KG1 (cell line): ENCODE measurements at places on chromosomes 7 and 10.

- DNase-seq, result no peak
These were observed 93.0 kb upstream of the KCTD7 start for GRCh38 chr7:66535414-66536329.

DNA sequence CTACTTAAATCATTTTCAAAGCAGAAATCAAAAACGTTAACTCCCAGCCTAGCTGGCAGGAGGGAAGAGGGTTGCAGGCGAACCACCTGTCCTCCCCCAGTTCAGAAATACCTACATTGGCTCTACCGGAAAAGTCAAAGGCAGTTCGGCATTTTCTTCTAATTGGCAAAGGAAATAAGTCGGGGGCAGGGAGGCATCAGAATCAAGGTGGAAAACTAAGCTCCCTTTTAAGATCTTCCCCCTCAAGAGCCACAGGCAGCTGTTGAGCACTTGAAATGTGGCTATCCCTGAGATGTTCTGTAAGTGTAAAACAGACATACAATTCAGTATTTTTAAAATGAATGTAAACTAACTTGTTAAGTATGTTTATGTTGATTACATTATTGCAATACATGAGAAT lies 957 bp upstream of the ELMO1 start:
- DNase-seq, result no peak

DNA sequence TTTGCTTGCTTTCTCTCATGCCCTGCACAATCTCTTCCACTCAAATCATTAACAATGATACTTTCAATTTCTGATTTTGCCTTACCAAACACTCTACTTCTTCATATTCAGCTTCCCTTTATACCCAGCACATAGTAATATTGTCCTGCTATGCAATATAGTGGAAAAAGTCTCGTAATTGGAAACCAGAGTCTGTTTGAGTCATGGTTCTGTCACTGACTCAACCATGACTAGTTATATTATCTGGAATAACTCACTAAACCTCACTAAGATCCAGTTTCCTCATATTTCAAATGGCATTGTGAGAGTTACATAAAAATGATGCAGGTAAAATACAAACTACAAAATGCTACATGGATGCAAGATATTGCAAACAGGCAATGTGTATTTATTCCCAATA lies 98.5 kb upstream of the LRRTM3 start:
- DNase-seq, result no peak

DNA sequence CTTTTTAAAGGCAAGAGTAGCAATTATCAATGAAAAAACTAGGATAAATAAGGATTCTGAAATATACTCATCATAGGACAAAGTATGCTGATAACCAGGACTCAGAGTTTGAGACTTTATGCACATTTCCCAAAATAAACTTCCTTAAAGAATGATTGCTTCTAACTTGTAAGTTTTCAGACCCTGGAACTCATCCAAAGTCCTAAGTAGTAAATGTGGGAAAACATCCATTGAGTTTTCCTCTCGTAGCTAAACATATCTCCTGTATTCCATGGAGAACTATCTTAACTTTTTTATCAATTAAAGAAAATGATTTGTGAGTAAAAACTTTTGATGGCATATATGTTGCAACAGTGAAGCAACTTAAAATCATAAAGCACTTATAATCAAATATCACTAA lies 285.2 kb upstream of the KLF6 start:
- DNase-seq, result no peak

GRCh38 chr7:127876393-127876792 lies 154.8 kb downstream of the LRRC4 start:
- no peak for DNase-seq

DNA sequence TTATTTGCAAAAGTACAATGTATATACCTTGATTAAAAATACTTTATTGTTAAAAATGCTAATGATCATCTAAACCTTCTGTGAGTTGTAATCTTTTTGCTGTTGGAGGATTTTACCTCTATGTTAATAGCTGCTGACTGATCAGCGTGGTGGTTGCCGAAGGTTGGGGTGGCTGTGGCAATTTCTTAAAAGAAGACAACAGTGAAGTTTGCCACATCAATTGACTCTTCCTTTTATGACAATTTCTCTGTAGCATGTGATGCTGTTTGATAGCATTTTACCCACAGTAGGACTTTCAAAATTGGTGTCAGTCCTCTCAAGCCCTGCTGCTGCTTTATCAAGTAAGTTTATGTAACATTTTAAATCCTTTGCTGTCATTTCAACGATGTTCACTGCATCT lies 16.9 kb upstream of the ENTPD1 start:
- no peak for DNase-seq

GRCh38 chr7:151509670-151510333 lies 9.9 kb downstream of the RHEB start:
- DNase-seq, result no peak

GRCh38 chr7:3151784-3152183 lies 108.1 kb upstream of the CARD11 start:
- no peak for DNase-seq

DNA sequence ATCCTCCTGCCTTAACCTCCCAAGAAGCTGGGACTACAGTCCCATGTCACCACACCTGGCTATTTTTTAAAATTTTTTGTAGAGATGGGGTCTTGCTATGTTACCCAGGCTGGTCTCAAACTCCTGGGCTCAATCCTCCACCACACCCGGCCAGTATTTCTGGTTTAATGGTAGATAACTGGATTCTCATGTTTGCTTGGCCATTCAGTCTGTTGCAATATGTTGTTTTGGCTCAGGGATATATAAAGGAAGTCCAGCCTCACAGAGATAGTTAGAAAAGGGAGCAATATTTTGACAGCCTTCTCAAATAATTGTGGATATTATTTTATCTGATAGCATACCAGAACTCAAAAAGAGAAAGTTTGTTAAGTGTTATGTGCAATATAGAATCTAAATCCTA lies 82.4 kb downstream of the BTAF1 start:
- DNase-seq, result no peak

DNA sequence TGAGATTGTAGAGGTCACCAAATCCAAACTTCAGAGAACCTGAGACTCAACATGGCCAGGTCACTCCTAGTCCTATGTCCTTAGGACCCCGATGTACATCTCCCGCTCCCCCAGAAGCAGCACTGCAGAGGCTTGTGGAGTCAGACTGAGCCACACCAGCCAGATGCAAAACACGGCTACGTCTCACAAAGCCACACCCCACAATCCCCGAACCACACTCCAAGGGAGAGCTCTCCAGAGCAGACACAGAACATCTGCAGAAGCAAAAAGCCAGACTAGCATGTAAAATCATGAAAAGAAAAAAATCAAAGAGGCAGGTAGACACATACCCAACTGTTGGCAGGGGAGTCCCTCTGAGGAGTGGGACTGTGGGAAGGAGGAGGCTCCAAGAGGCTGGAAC lies 104.9 kb downstream of the CTBP2 start:
- no peak for DNase-seq

DNA sequence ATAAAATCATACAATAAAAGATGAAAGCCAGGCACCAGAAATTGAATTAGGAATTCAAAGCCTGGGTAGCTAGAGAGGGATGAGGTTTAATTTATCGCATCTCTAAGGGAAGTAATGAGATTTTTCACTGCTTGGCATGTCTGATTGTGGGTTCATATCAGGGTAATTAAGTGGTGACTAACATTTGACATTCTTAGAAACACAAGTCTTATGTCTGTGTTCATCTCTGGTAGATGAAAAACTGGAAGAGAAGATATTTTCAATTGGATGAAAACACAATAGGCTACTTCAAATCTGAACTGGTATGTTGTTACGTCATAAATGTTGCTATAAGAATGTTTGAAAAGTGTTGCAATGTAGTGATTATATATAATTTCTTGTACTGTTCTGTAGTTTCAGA lies 36.8 kb upstream of the ARMS2 start:
- DNase-seq, result no peak
